ENCODE measurements at places on chromosomes 12 and 14. TPM values are rescaled to one million over a fixed set of nuclear protein-coding genes. Genes with fewer than 3 reads are reported as not detected.

The TAC3 gene
- total RNA-seq = not detected

The ZFP36L1 gene
- total RNA-seq = 14.1 TPM

The KLHL33 gene
- 0.18 TPM for total RNA-seq

The HNF1A gene
- not detected for total RNA-seq

The CIDEB gene
- total RNA-seq = 1.8 TPM

The CSRP2 gene
- total RNA-seq = 25.5 TPM

The DEGS2 gene
- 0.46 TPM for total RNA-seq

The CRADD gene
- 15.4 TPM for total RNA-seq

The CLEC9A gene
- not detected for total RNA-seq

The SIRT4 gene
- 1.00 TPM for total RNA-seq

The KRT82 gene
- total RNA-seq = not detected

The RDH5 gene
- total RNA-seq = 3.7 TPM

The KCNK13 gene
- not detected for total RNA-seq

The BMP4 gene
- total RNA-seq = 11.5 TPM

The SMIM41 gene
- total RNA-seq = 9.8 TPM

The TMEM52B gene
- total RNA-seq = 0.14 TPM

The KLRD1 gene
- under 0.01 TPM for total RNA-seq

The KRT75 gene
- total RNA-seq = not detected

The HOXC11 gene
- 0.14 TPM for total RNA-seq

The PPP1R3E gene
- 2.6 TPM for total RNA-seq

The TESPA1 gene
- not detected for total RNA-seq

The NAA30 gene
- 11.0 TPM for total RNA-seq

The WIF1 gene
- not detected for total RNA-seq

The AQP6 gene
- under 0.01 TPM for total RNA-seq

The KERA gene
- not detected for total RNA-seq

The TC2N gene
- 0.65 TPM for total RNA-seq

The CHURC1 gene
- total RNA-seq = 41.1 TPM

The GLIPR1L1 gene
- total RNA-seq = not detected

The NID2 gene
- 333 TPM for total RNA-seq
